Fibroblast of skin of left biceps (primary cell): ENCODE measurements at places on chromosomes 5 and 9.

- peak; percentile 38 for DNase-seq
Observed at GRCh38 chr5:138351056-138351455, 1.4 kb upstream of the KDM3B start.

DNA sequence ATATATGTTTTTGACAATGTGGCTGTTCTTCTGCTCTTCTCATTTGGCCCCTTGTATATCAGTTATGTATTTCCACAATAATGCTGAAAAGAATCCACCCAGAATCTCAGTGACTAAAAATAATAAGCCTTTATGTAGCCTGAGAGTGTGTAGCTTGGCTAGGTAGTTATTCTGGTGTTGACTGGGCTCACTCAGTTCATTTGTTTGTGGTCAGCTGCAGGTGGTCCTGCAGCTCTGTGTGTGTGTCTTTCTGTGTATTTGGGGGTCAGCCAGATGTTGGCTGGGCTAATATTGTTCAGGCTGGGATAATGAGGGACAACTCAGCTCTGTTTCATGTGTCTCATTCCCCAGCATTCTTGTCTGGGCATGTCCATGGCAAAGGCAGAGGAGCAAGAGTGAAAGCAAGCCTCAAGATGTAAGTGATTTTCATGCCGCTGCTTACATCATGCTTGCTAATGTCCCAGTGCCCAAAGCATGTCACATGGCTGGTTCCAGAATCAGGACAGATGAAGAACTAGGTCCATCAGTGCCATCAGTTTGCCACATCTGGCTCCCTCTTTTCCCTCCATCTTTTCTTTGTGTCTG is 162.8 kb downstream of the KCTD16 start:
- no peak for DNase-seq

GRCh38 chr5:60738933-60739332 is 39.0 kb upstream of the DEPDC1B start:
- no peak for DNase-seq

DNA sequence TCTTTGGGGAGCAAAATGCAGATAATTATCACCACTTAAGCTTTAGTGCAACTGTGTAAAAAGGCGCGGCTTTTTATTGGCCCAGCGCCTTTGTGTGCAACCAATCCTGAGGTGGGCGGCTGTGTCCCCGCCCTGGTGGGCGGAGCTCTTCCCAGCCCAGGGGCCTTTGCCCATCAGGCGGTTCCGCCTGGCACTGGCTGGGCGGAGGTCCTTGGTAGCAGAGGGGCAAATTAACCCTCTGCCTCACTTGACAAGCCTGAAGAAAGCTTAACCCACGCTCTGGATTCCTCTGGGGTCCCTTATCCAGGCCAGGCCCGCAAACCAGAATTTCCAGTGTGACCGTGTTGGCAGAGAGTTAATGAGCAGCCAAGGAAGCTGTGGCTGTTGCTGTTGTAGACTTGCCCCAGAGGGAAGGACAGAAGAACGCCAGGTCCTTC is 12.8 kb upstream of the NIPAL4 start:
- DNase-seq, result no peak

- DNase-seq, result no peak
Observed at GRCh38 chr9:106310782-106311181, 552.2 kb upstream of the ZNF462 start.

- no peak for DNase-seq
Observed at GRCh38 chr5:107293541-107294210, 377.1 kb downstream of the EFNA5 start.

DNA sequence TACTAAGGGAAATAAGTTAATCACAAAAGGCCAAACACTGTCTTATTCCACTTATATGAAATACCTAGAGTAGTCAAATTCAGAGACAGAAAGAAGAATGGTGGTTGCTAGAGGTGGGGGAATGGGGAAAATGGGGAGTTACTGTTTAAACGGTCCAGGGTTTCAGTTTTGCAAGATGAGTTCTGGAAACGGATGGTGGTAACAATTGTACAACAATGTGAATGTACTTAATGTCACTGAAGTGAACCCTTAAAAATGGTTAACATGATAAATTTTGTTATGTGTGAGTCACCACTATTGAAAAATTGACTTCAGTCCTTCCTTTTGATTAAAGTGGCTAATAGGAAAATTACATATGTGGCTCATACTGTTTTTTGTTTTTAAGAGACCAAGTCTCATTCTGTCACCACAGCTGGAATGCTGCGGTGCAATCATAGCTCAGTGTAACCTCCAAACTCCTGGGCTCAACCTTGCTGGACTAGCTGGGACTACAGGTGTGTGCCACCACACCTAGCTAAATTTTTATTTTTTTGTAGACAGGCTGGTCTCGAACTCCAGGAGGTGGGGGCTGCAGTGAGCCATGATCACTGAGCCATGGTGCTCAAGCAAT is 8.7 kb downstream of the UBQLN1 start:
- no peak for DNase-seq

GRCh38 chr9:84323858-84324257 is 16.7 kb downstream of the SLC28A3 start:
- no peak for DNase-seq

DNA sequence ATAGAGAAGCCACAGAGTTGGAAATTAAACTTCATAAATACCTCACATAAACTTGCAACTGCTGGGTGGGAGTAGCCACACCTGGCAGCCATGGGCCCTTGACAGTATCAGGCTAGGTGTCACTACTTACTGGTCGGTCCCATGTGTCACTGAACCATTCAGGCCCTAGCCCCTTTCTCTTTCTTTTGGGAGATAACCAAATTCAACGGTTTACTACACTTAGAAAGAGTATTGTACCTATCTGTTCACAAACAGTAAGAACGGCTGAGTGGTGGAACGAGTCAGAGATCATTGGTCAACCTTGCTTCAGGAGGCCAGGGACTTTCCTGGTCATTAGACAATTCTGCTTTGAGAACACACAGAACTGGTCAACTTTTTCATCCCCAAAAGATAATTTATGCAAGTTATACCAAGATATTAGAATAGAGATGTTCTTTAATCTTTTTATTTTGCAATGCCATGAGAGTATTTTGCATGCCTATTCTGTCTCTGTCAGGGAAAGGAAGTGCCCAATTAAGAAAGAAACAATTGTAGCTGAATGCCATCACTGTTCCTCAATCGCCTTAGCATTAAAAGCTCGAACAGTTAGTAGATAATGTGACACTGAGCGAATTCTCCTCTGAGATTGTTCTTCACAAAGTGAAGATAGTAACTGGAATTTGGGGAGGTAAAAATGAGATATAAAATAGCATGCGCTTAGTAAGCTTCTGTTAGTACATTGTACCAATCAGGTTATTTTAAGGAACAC is 50.9 kb downstream of the GOLPH3 start:
- no peak for DNase-seq

GRCh38 chr5:99025298-99026045 is 96.7 kb upstream of the CHD1 start:
- no peak for DNase-seq

- DNase-seq, result no peak
Observed at GRCh38 chr5:110913221-110913620, 158.3 kb upstream of the TSLP start.

GRCh38 chr5:178569485-178569884 is 20.7 kb downstream of the COL23A1 start:
- no peak for DNase-seq

DNA sequence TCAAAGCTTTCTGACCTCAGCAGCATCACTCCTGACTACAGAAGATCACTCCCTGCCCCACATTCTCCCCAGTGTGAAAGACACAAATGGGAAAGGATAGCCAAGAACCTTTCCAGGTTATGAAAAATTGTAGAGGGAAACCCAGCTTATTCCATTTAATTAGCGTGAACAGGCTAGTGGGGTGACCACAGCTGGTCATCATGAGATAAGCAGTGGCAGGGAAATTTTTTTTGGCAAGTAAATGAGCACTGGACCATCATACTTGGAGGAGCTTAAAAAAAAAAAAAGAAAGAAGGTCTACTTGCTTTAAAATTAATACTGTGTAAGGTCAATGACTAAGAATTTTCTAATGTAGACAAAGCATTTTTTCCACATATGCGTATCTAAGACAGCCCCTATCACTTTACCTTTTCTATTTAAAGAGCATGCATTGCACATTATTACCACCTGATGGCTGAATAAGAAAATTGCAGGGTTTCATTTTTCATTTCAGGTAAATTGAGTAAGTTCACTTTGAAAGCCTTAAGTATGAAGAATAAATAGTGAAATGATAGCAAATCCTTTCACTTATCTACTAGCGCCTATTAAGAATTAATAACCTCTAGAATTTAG is 123.6 kb downstream of the ELAVL2 start:
- DNase-seq, result no peak

DNA sequence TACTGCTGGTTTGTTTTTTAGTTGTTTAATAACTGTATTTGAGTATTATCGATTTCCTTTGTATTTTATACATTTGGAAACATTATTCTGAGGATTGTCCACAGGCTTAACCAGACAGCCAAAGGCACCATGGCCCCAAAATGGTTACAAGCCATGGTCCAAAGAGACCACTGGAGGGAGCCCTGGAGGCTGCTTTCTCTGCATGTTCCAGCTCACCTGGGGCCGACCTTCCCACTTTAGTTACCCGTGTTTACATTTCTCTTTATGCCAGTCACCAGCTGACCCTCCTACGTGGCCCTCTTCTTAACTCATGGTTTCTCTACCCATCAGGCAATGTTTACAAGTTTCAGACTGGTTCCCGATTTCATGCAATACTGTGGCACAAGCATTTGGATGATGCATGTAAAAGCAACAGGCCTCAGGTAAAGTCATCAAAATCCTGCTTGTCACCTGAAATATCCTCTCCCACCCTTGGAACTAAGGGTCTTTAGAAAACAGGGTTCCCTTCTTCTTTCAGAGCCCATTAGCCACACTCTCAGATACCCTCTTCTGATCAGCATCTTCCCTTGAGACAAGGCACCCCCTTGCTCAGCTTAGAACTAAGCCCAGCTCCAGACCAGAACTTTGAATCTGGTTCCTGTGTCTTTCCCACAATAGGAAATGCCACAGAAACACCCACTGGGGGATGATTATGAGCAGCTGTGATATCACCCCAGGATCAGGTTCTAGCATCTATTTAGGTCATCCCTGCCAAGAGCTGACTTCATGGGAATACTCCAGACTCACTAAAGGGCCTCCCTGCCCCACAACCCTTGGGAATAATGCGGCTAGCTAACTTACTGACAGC is 49.9 kb upstream of the GARNL3 start:
- DNase-seq, result no peak
